ENCODE measurements at places on chromosomes 3 and 15.

- no peak for DNase-seq
Measured at GRCh38 chr15:91941871-91942658, 88.6 kb downstream of the SLCO3A1 start.

DNA sequence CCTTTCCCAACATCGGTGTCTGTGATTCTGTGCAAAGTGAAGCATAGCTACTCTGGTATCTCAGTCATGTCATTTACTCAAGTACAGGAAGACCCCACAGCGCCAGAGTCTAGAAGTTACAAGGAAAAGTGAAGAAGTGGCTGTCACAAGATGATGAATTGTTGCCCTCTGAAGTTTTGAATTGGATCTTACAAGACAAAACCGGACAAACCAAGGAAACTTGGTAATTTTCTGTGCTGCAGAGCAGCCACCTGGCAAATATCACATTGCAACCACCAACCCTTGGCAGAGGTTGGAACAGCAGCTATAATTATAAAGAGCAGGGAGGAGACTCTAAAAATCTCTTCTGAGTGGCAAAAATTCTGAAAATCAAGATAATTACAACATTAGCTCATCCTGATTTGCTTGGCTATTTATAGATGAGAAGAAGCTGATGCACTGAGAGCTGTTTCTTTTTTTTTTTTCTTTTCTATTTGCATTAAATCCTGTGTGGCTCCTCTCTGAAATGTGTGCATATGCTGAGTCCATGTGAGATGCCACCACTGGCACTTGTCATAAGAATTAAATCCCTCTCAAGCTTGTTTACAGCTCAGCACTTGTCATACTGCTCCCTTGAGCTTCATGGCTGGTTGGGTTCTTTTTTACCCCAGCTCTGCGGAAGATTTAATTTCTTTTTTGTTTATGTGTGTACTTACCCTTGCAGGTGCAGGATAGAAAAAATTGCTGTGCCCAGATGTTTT, 68.0 kb upstream of the MNS1 start:
- no peak for DNase-seq

- DNase-seq = no peak
Measured at GRCh38 chr15:57769266-57769665, 62.8 kb downstream of the POLR2M start.

- DNase-seq = no peak
Measured at GRCh38 chr3:23948761-23949160, 3.7 kb downstream of the NR1D2 start.

GRCh38 chr3:179606534-179607085, 2.0 kb downstream of the NDUFB5 start:
- no peak for DNase-seq

- DNase-seq = no peak
Measured at GRCh38 chr3:125129512-125129997, 73.8 kb upstream of the HEG1 start.

- no peak for DNase-seq
Measured at GRCh38 chr3:191499307-191500080, 38.5 kb downstream of the PYDC2 start.

DNA sequence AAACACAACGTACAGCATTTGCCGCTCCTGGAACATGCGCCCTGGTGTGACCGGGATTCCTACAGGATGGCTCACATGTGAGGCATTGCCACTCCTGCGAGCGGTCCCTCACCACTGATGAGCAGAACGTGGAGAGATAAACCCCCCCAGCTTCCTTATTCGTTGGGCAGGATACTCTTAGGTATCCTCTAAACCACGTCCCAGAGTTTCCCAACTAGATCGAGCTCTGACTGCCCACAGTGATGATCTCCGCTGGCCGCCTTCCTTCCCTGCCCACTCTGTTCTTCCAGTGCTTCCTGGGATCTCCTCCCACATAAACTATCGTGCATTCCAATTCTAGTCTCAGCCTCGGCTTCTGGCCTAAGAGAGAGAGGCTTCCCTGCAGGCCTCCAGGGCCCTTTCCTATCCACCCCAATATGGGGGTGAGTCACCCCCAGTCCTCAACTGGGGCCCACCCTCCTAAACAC, 91.8 kb downstream of the TOP2B start:
- no peak for DNase-seq

GRCh38 chr3:159882790-159883779, 105.5 kb upstream of the IL12A start:
- DNase-seq = no peak

DNA sequence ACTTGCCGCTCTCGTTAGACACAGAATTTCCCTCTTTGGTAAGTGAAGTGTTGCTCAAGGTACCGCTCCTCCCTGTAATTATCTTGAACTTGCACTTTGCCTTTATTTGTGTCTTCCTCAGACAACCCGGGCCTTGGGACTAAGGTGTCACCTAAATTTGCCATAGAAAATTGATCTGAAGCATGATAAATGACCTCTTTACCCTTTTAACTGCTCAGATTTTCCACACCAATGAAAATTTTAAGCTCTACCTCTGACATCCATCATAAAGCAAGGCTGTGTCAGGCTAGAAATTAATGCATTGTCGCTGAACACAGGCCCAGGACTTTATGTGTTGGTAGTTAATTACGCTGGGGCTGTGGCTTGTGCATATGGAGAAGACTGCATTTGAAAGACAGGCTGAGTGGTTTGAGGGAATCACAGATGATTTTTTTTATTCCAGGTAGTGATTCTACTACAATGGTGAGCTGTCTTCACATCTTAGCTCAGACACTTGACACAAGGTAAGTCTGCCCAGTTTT, 199.6 kb upstream of the CHRM5 start:
- no peak for DNase-seq

Data from KBM-7 (cell line).